NCI-H1105 (cell line): ENCODE measurements at places on chromosomes 7 and 10.

- peak; percentile 14 for DNase-seq
Observed at GRCh38 chr7:107609811-107610261, 29.8 kb downstream of the BCAP29 start.

DNA sequence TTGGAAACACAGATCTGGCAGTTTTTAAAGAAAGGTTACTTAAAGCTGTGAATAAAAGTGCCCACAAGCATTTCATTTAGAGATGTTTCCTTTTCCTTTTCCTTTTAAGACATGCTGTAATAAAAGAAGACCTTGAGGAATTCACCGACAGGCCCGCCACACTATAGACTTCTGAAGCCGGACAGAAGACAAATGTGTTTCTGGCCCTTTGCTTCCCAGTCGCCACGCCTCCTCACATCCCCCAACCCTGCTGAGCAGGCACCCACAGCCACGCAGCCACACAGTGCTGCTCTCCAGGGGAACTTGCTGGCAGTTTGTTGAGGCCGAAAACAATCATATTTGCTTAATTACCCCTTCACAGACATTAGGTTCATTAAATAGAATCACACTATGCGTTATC lies 83.4 kb downstream of the SLC25A13 start:
- no peak for DNase-seq

DNA sequence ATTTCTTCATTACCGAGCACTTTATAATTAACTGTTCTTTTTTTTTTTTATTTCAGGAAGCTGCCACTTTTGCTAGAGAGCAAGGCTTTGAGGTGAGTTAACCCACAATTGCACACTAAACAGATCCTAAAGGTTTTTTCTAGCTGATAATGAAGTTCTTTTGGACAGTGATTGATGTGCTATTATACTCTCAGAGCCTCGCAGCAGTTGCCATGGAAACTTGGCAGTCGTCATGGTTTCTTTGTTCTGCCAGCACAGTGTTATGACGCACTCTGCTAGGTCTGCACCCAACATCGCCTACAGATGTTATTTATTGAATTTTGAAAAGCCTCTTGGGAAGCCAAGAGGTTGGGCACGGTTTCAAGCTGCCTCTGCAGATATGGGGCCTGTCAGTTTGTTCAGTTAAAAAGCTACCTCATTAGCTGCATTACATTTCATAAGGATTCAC lies 237.2 kb upstream of the KAT6B start:
- peak; percentile 92 for DNase-seq

GRCh38 chr7:133436014-133436428 lies 183.1 kb downstream of the EXOC4 start:
- DNase-seq: no peak

DNA sequence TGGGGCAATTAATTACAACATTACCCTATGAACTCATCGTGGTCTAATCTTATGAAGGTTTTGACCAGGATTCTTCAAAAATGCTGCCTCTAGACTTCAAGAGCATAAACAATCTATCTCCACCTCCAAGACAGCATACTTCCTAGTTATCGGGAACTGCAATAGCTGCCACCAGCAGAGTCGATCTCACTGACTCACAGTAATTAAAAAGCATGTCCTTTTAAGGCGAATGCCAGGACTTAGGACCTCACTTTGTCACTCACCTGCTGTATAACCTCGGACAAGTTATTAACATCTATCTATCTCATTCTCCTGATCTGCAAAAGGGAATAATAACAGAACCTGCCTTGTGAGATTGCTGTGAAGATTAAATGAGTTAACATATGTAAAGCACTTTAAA lies 666.0 kb upstream of the COBL start:
- DNase-seq: no peak

DNA sequence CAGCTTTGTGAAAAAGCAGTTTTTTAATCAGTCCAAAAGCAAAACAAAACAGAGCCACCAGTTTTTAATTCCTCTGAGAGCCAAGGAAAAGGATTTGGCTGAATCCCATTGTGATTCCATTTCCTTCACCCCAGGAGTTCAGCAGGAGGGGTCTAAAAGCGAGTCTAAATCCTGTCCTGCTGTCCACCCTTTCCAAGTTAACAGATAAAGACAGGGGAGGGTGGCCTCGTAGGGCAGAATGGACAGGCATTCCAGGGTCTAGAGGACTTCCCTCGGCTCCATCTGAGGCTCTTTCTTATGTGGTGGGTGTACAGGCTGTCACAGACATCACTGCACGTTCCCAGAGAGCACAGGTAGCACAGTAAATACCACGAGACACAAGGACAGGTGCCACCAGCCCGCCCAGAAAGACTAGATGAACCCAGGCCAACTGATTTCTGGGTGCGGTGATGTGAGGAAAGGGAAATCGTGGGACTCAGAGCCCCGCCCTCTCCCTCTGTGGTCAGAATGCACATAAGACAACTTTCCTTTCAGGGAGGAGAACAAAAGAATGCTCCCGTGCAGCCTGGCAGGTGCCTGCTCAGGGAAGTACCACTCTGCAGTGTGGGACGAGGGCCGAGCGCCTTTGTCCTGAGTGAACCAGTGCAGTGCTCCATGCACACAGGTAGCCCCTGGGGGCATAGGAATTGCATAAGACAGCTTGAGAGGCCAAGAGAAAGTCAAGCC lies 119.7 kb downstream of the ABLIM1 start:
- no peak for DNase-seq

DNA sequence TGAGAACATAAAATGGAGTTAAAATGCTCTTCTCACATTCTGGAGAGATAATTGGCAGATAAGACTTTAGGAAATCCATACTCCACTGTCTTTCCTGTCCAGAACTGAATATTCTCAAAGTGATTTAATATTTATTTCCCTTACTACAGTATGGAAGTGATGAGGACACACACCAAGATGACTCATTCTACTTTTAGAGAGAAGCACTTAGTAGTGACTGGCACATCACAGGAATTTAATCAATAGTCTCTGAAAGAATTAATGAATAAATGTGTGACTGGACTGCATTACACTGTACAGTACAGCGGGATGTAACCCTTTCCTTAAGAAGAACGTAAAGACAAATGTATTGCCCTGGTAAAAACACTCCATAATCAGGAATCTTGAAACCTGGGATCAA lies 116.7 kb downstream of the SEMA3E start:
- no peak for DNase-seq

DNA sequence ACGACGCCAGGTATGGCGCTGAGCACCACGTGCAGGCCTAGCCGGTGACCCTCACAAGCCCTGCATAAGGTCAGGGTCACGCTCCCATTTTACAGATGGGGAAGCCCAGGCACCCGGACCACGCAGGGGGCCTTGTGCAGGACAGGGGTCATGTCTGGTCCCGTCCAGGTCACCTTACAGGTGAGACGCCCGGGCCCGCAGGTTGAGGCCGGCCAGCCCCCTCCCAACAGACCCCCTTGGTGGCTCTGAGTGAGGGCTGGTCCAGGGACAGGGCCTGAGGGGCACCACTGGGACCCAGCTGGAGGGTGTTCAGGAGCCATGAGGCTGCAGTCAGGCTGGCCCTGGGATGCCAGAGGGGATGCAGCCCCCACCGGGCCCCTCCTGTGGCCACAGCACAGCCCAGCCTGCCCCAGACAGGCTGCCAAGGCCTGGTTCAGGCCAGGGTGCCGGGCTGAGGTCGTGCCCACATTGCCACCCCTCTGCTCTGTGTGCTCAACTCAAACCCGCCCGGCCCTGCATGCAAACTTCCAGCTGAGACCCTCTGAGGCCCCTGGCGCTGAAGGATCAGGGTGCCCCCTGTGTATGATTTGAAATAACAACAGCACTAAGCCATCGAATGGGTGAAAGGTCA lies 69.0 kb downstream of the PWWP2B start:
- DNase-seq: no peak
